ENCODE measurements at places on chromosomes 2 and 18.

- DNase-seq: no peak
These were observed 15.5 kb downstream of the RPIA start for GRCh38 chr2:88707003-88707402.

- DNase-seq: no peak
These were observed 73.6 kb downstream of the GTF3C3 start for GRCh38 chr2:196725882-196726281.

GRCh38 chr2:96098900-96099590 lies 17.3 kb downstream of the ADRA2B start:
- no peak for DNase-seq

- DNase-seq: no peak
These were observed 8.3 kb downstream of the OSR1 start for GRCh38 chr2:19349911-19350677.
